ENCODE measurements at places on chromosomes 7 and 10.

GRCh38 chr7:132191418-132191817, 384.9 kb downstream of the PLXNA4 start:
- no peak for DNase-seq

DNA sequence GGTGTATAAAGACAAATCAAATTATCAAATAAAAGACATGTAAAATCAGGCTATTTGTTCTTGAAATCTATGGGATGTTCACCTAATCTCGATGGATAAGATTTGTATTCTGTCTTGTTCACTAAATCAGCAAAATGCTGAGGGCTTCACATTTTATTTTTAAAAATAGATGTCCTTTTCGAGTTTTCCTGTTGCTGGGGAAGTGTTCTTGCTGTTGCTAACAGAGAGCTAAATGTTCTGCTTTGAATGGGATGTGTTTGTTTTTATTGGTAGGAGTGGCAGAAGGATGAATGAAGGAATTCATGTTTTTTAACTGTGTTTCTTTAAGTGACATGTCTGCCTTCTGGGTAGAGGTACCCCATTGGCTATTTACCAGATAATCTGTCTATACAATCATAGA, 7.3 kb upstream of the SNX13 start:
- no peak for DNase-seq

GRCh38 chr7:82050792-82051191, 280.9 kb upstream of the HGF start:
- DNase-seq = no peak

- no peak for DNase-seq
Observed at GRCh38 chr10:49200854-49201253, 12.7 kb upstream of the TMEM273 start.

- no peak for DNase-seq
Observed at GRCh38 chr10:97718659-97719142, 5.2 kb downstream of the MARVELD1 start.

DNA sequence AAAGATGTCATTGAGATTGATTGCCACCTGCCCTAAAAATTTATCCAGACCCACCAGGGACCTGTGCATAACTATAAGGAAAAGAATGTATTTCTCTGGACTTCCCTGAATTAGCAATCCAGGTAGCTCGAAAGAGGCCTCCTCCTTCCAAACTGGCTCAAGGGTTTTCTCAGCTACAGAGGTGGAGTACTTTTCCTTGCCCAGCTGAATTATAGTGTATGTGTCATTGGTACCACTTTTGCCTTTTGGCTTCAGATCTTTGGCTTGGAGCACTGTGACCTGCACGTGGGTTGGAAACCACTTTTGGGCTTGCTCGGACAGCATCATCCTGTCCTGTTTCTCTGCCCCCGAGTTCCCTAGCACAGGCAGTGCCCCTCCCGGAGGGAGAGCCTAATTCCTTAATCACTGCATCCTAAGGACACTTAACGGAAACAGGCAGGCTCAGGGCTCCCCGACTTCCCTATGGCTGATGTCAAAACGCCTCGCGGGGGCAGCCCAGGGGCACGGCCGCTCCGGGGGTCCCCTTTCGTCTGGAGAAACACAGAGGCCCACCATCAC, 825 bp downstream of the RAB11FIP2 start:
- DNase-seq = peak; percentile 2

- no peak for DNase-seq
Observed at GRCh38 chr10:15531927-15532722, 161.0 kb upstream of the FAM171A1 start.

- no peak for DNase-seq
Observed at GRCh38 chr10:69850440-69850839, 48.7 kb downstream of the COL13A1 start.

GRCh38 chr10:130193033-130193432, 56.8 kb downstream of the GLRX3 start:
- DNase-seq = no peak

GRCh38 chr7:30080818-30081217, 52.6 kb downstream of the PLEKHA8 start:
- DNase-seq = no peak

GRCh38 chr7:28110427-28111012, 70.1 kb downstream of the JAZF1 start:
- no peak for DNase-seq

DNA sequence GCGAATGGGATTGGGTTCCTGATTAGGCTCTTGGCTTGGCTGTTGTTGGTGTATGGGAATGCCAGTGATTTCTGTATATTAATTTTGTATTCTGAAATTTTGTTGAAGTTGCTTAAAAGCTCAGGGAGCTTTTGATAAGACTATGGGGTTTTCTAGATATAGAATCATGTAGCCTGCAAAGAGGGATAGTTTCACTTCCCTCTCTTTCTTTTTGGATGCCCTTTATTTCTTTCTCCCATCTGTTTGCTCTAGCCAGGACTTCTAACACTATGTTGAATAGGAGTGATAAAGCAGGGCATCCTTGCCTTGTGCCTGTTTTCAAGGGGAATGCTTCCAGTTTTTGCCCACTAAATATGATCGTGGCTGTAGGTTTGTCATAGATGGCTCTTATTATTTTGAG, 40.4 kb upstream of the MPP7 start:
- no peak for DNase-seq

- DNase-seq = no peak
Observed at GRCh38 chr10:96152437-96152836, 22.3 kb downstream of the ZNF518A start.

DNA sequence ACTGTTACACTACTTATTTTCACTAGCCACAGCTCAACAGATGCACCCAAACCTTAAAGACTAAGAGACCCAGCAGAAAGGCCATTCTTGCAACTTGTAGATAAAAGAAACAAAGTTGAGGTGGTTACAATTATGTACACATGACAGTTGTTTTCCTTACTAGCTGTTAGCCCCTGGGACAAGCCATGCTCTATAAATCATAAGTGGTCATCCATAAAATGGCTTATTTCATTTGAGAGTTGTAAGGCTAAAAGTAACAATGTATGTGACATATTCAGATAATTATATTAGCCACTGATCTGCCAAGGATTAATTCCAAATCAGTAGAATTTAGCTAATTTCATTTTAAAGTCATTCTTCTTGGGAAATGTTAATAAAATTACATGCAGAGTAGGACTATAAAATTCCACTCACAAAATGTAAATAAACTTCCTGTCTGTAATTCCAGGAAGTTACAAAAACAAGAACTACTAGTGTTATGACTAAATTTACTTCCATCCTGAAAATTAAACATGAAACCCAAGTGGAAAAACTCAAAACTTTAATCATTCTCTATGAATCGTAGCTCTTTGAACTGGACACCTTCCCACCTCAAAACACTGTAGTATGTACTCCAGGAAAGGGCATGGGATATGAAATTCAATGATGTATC, 13.3 kb downstream of the SLC37A3 start:
- DNase-seq = no peak

- no peak for DNase-seq
Observed at GRCh38 chr7:1444214-1444924, 14.9 kb downstream of the MICALL2 start.
